ENCODE measurements at places on chromosomes 11 and 22.

DNA sequence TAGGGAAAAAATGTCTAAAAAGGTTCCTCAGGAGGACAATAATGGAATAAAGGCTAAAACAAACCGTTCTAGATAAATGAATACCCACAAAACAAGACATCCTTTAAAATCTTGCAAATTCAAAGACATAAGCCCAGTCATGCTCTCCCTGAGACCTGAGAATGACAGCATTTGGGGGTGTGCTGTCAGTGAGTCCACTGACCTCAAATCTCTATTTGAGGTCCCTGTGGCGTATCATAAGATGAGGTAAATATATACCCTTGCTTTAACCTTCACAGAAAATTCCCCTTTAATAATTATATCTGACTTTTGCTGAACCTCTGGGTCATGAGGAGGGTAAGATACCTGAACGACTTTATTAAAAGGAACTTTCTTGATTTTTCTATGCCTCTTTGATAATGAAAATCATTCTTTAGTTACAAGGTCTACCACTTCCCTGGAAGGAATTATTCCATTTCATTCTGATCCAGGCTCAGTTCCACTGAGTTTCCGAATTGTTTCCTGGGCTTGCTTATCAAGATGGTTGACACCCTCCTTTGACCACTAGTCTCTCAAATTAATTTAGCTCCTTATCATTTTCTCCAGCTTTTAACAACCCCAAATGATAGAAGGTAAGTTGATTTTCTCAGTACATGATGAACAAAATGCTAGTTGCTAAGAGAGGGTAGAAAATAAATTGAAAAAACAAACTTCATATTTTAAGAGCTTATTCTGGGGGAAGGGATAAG lies 53.8 kb upstream of the CHRM4 start:
- no peak for DNase-seq

- no peak for DNase-seq
Measured at GRCh38 chr22:50316114-50317065, 8.9 kb upstream of the PLXNB2 start.

- no peak for DNase-seq
Measured at GRCh38 chr22:48757985-48758561, 1069.6 kb downstream of the BRD1 start.

GRCh38 chr11:2305788-2306451 lies 4.1 kb downstream of the TSPAN32 start:
- DNase-seq, result no peak

DNA sequence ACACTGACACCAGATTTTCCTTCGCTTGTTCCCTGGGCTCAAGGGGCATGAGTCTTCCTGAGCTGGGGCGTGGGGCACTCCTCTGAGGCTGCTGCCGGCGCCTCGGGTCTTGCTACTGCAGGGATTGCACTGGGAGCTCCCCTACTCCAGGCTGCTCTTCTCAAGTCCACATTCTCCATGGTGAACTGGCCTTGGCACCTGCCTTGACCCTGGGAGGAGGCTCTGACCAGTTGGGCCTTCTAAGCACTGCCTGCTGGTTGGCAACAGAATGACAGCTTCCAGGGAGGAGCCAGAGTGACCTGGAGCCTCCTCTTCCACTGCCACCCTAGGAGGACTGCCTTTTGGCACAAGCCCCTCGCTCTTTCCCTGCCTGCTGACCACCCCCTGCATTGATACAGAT lies 9.5 kb downstream of the FREY1 start:
- DNase-seq, result no peak

GRCh38 chr11:14290422-14290821 lies 68.6 kb downstream of the RRAS2 start:
- DNase-seq, result no peak

GRCh38 chr11:33892906-33893594 lies 1.2 kb upstream of the LMO2 start:
- no peak for DNase-seq

DNA sequence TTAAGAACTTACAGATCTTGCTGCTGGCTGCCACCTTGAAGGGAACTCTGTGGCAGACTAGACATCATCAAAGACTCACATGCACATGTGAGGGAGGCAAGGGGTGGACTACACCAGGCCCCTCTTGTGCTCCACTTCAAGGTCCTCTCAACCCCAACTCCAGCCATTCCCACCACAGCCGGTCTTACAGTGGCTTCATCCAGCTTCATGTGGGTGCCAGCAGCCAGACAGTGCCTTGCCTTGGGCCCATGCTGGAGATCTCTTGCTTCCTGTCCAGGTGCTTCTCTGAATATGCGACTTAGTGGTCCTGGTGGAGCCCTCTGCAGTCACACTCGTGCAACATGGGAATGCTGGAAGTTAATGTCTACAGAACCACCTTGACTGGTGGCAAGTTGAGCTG lies 44.6 kb upstream of the WNT7B start:
- no peak for DNase-seq

- no peak for DNase-seq
Measured at GRCh38 chr11:8959546-8960166, 4.6 kb downstream of the TMEM9B start.

DNA sequence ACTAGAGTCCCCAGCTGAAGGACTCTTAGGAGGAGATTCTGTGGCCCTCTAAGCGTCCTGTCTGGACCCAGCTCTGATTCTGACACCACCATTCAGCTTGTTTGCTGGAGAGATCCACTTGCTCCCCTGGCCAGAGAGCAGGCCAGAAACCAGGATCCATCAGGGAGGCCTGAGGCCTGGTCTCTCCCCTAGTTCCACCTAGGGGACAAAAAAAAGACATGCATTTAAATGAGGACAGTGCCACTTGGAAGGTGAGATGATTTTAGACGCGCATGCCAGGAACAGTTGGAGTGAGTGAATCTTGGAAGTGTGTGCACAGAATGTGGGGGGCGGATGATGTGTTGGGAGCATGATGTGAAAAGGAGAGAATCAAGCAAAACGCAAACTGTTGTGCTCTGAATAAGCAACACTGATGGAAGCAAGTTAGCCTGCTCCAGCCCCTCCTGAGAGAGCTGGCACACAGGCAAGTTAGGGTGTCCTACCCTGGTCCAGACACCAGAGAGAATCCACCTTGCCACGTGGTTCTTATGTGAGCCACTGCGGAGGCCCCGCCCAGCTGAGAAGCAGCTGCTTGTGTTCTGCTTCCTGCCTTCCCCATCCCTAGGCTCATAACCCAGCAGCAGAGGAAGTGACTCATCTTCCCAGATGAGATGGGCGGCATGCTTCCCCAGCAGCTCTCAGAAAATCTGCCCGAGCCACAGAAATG lies 8.0 kb upstream of the SLCO2B1 start:
- peak; percentile 65 for DNase-seq

- no peak for DNase-seq
Measured at GRCh38 chr22:33070600-33070999, 12.4 kb upstream of the SYN3 start.

GRCh38 chr11:100403816-100404215 lies 283.3 kb upstream of the ARHGAP42 start:
- no peak for DNase-seq

GRCh38 chr11:94974178-94974577 lies 669 bp downstream of the KDM4D start:
- DNase-seq, result no peak

- no peak for DNase-seq
Measured at GRCh38 chr11:44199298-44199697, 103.8 kb downstream of the EXT2 start.

DNA sequence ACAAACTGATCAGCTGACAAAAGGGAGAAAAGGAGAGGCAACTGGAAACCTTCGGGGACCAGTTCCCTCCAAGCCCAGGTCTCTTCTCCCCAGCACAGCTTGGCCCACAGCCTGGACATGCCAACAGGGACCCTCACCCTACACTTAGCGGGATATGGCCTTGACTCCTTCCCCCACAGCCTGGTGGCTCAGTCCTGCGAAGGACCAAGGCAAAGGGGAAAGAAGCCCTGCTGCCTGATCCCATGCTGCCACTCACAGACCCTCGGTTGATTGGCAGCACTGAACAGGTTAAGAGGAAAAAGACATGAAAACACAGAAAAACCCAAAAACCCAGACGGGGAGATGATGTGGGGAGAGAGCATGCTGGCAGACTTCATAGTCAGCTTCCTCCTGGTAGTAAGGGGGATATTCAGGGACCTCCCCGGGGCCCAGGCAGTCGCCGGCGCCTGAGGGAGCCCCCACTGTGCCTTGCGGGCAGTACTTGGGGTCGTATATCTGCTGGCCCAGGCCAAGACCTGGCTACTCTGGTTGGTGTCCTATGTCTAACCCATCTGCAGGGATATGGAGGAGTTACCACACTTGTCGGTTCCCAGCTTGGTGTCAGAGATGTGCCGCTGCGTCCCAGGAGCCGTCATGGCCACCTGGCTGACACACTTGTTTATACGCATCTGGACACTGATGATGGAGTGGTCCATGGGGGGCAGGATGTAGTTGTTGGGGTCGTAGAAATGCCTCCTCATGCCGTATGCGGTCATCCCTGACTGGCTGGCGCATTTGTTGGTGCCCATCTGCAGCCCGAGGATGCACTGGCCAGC lies 34.2 kb upstream of the HORMAD2 start:
- DNase-seq, result no peak

DNA sequence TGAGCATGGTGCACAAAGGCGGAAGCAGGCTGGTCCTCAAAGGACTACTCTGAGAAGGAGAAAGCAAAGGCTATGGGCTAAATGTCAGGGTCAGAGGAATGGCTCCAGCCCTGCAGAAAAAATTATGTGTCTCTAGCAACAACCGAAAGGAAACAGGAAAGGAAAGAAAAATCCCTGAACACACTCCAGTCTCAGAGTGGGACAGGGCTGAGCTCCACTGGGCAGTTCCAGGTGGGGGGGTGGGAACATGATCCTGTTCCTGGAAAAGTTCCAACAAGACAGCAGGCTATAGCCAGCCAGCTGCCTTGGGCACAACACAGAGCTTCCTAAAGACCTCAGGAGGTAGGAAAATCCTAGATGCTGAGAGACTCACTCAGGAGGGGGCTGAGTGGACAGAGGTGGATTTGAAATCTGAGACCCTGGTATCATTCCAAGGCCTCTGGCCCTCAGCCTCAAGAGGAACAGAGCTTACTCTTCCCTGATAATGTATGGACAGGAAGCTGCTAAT lies 1088.2 kb downstream of the TBC1D22A start:
- DNase-seq, result no peak

DNA sequence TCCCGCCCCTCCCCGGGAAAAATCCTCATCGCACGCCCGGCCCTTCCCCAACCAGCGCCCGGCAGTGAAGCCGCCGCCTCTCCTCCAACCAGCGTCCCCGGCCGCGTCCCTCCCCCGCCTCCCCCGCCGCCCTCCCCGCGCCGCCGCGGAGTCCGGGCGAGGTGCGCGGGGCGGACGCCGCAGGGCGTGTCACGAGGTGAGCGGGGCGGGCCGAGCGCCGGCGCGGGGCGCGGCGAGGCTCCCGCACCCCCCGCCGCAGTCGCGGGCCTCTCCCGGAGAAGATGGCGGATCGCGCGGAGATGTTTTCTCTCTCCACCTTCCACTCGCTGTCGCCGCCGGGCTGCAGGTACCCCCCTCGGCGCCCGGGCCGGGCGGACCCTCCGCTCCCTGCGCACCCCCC lies at the start of gene MAPK8IP2:
Gene MAPK8IP2, plus strand, starts transcription at position 256 of the 400 bp plus-strand sequence. Its CDS starts 26 bp downstream, at position 282.
- DNase-seq, result no peak

Measured in stimulated activated CD8-positive, alpha-beta memory T cell treated with anti-CD3 and anti-CD28 coated beads, Interleukin-2, amount 100 ng/mL, for 48 hours (primary cell).